ENCODE measurements at places on chromosomes 7 and 10.

- no peak overlapping the region for H3K27ac ChIP-seq
- no peaks in the 10 kb centered on the region for H3K27me3 ChIP-seq
- no peaks in the 10 kb centered on the region for H3K36me3 ChIP-seq
- DNase-seq, result no peak
Measured at GRCh38 chr10:114933588-114933987, 4.4 kb upstream of the TRUB1 start.

GRCh38 chr7:641269-641671 lies 85.2 kb upstream of the DNAAF5 start:
- no peaks in the 10 kb centered on the region for H3K36me3 ChIP-seq
- no peak overlapping the region for H3K4me3 ChIP-seq
- no peaks in the 10 kb centered on the region for H3K4me1 ChIP-seq
- H3K27ac ChIP-seq, result no peak overlapping the region
- DNase-seq, result no peak

DNA sequence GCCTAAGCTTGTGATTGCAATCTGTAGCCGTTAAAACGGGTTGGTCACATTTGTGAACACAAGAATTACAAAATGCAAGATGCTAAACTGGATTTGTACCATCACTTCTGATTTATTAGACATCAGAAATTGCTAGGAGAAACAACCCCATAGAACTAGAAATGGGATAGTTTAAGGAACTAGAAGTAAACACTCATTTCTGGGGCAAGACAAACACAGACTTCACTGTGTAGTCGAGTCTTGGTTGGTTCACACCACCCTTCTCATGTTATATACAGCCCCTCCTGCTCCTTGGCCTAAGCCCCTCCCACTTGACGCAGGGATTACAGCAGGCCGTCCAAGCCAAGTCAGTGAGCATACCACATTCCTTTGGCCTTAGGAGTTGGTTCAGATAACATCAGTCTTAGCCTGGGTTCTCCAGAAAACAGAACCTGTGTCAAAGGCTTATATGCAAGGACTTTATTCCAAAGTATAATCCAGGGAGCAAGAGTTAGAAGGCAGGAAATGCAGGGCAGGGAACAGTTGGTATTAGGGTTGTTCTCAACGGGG lies 2.0 kb upstream of the NRAP start:
- H3K4me1 ChIP-seq, result no peaks in the 10 kb centered on the region
- H3K36me3 ChIP-seq, result no peaks in the 10 kb centered on the region
- H3K27me3 ChIP-seq, result no peaks in the 10 kb centered on the region
- no peak for DNase-seq

DNA sequence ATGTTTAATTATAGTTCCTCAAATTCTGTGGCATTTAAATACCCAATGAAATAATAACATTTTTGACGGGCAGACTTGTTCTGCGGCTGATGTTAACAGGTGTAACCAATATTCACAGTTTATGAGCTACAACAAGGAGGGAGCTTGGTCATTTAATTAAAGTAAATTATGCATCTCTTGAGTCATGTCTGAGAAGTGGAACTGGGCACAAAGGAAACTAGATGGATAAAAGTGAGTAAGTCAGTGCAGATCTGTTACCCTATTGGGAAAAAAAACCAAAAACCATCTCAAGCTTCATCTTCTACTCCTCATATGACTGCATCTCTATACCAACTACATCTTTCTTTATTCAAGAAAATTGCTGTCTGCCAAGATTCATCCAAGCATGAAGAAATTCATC lies 24.0 kb downstream of the ANKRD22 start:
- no peaks in the 10 kb centered on the region for H3K27me3 ChIP-seq
- H3K4me3 ChIP-seq, result no peak overlapping the region
- H3K27ac ChIP-seq, result no peak overlapping the region
- H3K36me3 ChIP-seq, result no peaks in the 10 kb centered on the region

- peaks cover 14% of the 10 kb centered on the region for H3K4me1 ChIP-seq
- H3K27me3 ChIP-seq, result peaks cover 24% of the 10 kb centered on the region
- peak overlapping the region; percentile 60 for H3K4me3 ChIP-seq
- no peak for DNase-seq
- no peaks in the 10 kb centered on the region for H3K36me3 ChIP-seq
- H3K27ac ChIP-seq, result peak overlapping the region; percentile 83
Measured at GRCh38 chr10:72088889-72089575, 681 bp upstream of the SPOCK2 start.

GRCh38 chr7:122528879-122529481 lies 169.9 kb downstream of the RNF133 start:
- H3K4me1 ChIP-seq, result no peaks in the 10 kb centered on the region
- no peaks in the 10 kb centered on the region for H3K36me3 ChIP-seq
- DNase-seq, result no peak

All from upper lobe of right lung (tissue), 1 donor.